ENCODE measurements at places on chromosomes 16 and 17. TPM values are rescaled to one million over a fixed set of nuclear protein-coding genes. Genes with fewer than 3 reads are reported as not detected.

PPP1R1B gene
- total RNA-seq: not detected

ZNF287 gene
- total RNA-seq: 19.3 TPM

TRAPPC1 gene
- total RNA-seq: 118 TPM

KRTAP2-2 gene
- not detected for total RNA-seq

FAM117A gene
- 93.4 TPM for total RNA-seq

CALB2 gene
- not detected for total RNA-seq

TOM1L1 gene
- total RNA-seq: not detected

ZNF385C gene
- total RNA-seq: 0.78 TPM

All from B cell (primary cell).